ENCODE measurements at places on chromosomes 13 and 19.

DNA sequence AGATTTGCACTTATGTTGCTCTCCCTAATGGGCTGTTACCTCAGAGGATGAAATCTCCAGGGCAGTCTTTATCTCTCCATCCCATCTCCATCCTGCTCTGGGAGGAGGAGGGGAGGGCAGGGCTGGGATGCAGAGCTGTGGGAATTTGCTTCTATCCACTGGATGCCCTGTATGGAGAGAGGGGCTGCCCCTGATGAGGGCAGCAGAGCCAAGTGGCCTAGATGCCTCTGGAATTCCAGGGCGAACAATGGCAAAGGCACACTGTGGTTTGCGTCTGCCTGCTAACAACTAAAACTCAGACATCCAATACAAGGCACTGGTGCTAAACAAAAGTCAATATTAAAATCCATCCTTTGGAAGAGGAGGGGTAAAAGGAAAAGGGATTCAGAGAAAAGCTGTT lies 165.1 kb downstream of the COG6 start:
- no peak for DNase-seq

- DNase-seq = no peak
Observed at GRCh38 chr13:106008540-106008939, 526.9 kb downstream of the EFNB2 start.

GRCh38 chr13:85638265-85638664 lies 161.0 kb downstream of the SLITRK6 start:
- no peak for DNase-seq

GRCh38 chr13:47903836-47904235 lies 97.2 kb downstream of the SUCLA2 start:
- no peak for DNase-seq

Data from C1 segment of cervical spinal cord (tissue), 14 donors.